ENCODE measurements at places on chromosomes 7 and 10. TPM values are rescaled to one million over a fixed set of nuclear protein-coding genes. Genes with fewer than 3 reads are reported as not detected.

Gene ADAM22
- total RNA-seq = 2.2 TPM

Gene DOCK1
- not detected for total RNA-seq

Gene NAT16
- not detected for total RNA-seq

DNA sequence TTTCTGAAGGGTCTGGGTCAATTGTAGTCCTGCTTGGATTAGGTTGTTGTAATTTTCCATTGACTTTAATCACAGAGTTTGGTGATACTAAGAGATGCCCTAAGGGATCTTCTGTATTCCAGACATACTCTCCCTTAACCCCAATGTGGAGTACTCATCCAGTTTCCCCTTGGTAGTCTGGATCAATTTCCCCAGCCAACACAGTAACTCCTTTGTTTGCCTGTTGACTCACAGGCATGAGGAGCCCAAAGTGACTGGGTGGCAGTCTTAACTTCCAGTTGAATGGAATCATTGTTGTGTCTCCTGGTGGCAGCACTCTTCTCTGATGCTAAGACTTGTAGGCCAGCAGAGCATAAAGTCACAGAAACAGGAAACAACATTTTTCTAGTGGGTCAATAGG is 41.5 kb upstream of the PIK3CG start:
- DNase-seq = no peak

GRCh38 chr7:159033473-159033825 is 111.2 kb downstream of the VIPR2 start:
- DNase-seq = no peak

DNA sequence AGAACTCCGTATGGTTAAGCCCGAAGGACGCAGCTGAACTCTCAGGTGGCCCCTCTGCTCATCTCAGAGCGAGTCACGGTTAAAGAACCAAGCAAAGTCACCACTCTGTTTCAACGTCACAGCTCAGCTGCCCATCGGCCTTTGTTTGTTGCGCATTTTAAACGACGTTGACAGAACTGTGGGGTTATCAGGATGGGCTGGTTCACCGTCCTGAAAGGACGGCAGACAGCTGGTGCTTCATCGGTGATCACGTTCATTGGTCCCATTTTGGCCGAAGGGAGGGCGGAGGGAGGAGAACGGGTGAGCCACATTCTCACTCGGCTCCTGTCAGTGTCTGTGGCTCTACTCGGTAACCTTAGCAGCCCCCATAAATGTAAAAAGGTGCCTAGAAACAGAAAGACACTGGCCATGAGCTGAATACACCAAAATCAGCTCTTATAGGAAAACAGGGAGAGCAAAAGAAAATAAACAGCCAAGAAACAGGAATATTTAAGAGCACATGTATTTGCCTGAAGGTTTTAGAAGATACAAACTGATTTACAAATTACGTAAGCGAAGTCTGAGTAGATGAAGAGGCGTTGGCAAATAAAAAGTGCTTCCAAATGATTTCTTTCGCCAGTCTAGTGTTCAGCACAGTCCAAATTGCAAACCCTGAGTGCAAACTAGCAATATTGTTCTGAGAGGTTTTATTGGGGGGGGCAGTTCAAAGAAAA is 8.4 kb downstream of the PRKAG2 start:
- DNase-seq = no peak

Data from activated CD8-positive, alpha-beta T cell treated with anti-CD3 and anti-CD28 coated beads, Interleukin-2, amount 10 ng/mL, durations not matched to agents 7 days and 5 days (primary cell).